T-helper 2 cell (primary cell): ENCODE measurements at places on chromosomes 1 and 21.

- DNase-seq: no peak
These were observed 101.8 kb downstream of the PTGS2 start for GRCh38 chr1:186578325-186579016.

- DNase-seq: no peak
These were observed 750.9 kb upstream of the B3GALT2 start for GRCh38 chr1:193937308-193937707.

DNA sequence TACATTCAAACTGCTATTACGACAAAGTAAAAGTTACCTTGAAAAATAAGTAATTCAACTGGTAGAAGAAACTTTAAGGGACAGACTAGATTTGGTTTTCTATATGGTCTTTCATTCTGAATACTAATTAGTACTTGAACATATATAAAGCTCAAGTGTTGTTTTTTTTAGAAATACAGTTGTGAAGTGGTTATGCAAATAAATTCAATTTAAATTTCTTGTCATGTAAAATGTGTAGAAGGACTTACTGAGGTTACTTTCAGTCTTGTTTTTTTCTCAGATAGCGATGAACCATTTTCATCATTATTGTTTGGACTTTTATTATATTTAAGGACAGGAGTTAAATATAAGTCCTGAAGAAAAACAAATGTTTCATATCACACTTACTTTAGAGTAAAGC, 24.4 kb downstream of the HS2ST1 start:
- DNase-seq: no peak

DNA sequence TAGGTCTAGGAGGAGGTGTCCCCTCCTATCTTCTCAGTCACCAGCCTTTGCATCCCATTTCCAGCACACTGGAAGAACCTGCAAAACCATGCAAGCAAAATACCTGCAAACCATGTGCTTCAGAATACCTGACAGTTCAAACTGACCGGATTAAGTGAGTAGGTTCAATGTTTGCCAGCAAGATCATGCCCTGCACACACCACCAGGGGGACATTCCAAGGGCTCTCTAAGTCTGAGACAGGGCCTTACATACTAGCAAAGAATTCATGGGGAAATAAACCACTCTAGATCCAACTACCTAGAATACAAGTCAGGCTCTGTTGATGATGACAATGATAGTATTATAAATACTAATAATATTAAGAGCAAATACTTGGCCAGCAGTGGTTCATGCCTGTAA, 27.6 kb downstream of the INPP5B start:
- no peak for DNase-seq

DNA sequence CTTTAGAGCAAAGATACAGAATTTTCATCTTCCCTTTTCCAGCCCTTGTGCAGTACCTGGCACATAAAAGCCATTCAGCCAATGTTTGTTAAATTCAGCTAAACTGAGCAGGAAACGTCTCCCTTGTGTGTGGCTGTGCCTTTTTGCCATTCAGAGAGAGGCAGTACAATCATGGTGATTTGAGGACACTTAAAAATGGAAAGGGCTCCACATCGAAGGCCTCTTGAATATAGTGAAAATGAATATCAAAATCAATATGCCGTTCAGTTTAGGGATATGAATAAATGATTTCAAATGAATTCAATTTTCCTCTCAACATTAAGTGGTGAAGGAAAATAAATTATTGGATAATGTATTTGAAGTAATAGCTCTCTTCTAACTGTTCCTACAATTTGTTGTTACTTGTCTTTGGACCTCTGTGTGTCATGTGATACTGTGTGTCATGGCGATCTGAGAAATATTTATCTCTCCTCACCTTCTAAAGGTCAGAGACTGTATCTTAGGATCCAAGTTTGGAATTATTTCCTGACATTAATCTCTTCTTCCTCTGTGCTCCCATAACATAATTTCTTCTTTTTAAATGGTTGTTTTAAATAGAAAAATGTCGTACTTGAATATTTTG, 355.6 kb upstream of the ST6GALNAC5 start:
- DNase-seq: no peak
